ENCODE measurements at places on chromosomes 7 and 10.

- DNase-seq = no peak
These were observed 94.1 kb downstream of the LRRC4 start for GRCh38 chr7:127937066-127937680.

DNA sequence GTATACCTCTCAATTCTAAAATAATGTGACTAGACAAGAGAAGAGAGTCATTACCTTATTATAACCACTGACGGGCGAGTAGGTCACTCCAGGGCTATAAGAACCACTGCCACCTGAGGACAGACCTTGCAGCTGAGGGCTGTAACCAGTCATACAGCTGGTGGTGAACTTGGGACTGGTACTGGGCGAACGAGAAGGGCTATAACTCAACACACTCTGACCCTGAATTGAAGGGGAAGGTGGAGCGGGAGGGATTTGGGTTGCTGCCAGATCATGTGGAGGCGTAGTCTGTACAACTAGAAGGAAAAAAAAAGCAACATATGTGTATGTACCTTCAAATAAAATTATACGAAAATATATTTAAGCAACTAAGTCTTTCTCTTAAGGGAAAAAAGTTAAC, 3.4 kb downstream of the TMEM209 start:
- DNase-seq = no peak

GRCh38 chr7:115047958-115048720, 126.2 kb downstream of the MDFIC start:
- no peak for DNase-seq

DNA sequence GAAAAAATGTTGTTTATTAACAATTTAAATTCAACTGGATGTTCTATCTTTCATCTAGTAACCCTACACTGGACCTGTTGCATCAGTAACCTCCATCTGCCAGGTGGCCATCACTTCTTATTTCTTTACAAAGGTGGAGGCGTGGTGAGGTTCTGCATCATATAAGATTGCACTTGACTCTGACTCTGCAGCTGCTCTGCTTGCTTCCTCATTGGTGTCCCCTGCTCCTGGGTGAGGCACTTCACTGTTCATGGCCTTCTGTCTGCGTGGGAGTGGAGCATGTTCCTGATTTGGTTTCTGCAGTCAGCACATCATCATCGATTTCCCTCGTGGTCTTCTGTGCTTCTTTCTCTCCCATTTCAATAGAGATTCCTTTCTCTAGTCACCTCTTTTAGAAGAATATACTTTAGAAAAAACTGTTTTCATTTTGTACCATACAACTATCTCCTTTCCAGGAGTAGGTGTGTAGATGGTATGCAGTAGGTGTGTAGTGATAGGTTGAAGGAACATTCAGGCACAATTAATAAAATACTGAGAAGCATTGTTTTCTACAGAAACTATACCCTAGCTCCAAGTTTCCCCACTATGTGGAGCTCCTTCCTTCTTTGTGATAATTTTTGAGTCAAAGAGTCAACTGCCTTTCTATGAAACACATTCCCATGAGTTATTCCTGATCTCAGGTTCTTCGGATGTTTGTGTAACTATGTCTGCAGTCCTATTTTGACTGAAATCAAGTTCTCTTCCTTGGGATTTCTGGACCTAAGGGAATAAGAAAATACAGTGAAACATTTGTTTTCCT, 231.7 kb upstream of the CNTNAP2 start:
- no peak for DNase-seq

DNA sequence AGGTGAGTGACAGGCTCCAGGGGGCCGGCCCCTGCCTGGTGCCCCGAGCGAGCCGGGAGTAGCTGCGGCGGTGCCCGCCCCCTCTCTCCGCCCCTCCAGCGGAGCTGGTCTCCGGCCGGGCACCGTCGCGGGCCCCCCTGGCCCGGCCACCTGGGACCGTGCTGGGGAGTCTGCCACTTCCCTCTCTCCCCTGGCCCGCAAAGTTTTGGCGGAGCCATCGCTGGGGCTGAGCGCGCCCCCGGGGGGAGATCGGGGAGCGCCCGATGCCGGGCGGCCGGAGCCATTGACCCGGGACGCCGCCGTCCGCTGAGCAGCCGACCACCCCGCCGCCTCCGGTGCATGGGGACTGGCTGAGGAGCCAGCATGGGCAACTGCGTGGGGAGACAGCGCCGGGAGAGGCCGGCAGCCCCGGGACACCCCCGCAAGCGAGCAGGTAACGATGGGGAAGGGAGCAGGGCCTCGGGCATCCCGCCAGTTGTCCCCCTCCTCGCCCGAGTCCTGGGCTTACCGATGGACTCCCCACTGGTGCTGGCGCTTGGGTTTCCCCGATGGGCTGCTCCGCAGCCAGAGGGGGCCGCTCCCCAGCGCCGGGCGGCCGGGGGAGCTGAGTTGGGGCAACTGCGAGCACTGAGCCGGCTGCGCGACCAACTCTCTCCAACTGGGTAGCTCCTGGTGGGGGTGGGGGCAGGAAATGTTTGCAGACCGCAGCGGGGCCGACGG, at the start of gene UBTD1:
TSS of gene UBTD1 (plus strand) at position 84 of the 720 bp plus-strand sequence. CDS start at position 364, 280 bp downstream.
- peak; percentile 12 for DNase-seq

GRCh38 chr7:1709900-1710299, 39.8 kb downstream of the ELFN1 start:
- no peak for DNase-seq

DNA sequence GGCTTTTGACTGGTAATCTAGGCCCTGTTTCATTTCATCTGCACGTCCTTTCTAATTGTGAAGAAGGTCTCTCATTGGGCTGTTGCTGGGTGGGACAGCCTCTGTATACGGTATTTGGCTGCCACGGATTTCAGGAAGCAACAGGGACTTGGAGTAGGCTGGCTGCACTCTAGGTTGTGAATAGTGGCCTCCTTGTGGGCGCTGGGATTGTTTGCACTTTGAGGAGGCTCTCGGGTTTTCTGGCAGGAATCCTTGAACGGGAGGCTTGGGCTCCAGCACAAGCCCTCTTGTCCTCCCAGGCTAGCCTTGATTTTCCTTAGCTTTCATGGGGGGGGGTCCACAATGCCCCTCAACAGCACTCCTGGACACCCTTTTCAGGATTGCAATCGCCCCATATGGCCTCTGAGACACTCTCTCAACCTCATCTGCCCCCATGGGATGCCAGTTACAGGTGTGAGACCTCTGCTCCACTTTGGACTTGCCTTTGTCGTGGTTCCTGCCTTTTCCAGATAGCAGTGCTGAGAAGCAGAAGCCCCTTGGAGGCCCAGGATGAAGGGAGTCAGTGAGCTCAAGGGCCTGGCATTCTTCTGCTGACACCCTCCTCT, 33.9 kb upstream of the ZNF273 start:
- DNase-seq = no peak

DNA sequence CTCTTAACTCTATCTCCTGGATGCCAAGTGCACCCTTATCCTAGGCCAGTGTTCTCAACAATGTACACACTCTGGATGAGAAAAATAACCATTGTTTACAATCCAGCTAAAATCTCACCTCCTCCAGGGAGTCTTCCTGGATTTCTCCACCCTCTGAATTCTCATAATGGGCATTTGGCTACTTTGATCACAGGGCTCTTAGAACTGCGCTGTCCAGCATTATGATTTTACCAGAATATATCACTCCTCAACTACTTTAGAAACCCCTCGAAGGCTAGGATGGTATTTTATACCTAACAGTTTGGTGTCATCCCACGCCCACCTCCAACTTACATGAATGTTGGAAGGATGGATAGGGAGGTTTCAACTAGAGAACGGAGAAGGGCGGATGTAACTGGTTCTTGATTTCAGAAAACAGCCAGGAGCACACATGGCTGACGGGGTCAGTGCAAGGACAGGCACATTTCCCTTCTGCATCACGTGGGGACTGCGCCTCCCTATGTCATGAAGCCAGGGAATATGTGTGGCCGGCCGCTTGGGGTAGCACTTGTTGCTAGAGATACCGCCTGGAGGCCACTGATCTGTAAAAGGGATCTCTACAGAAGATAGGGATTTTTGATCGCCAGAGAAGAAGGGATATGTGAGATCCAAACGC, 1.2 kb upstream of the ATP6V0E2 start:
- DNase-seq = no peak

GRCh38 chr7:158818325-158819213, 10.7 kb downstream of the ESYT2 start:
- peak; percentile 83 for DNase-seq

GRCh38 chr7:150716368-150716767, at the start of gene GIMAP1:
Gene GIMAP1 (plus strand): TSS chr7:150716613. CDS start chr7:150719048, 2,435 bp downstream.
- no peak for DNase-seq

DNA sequence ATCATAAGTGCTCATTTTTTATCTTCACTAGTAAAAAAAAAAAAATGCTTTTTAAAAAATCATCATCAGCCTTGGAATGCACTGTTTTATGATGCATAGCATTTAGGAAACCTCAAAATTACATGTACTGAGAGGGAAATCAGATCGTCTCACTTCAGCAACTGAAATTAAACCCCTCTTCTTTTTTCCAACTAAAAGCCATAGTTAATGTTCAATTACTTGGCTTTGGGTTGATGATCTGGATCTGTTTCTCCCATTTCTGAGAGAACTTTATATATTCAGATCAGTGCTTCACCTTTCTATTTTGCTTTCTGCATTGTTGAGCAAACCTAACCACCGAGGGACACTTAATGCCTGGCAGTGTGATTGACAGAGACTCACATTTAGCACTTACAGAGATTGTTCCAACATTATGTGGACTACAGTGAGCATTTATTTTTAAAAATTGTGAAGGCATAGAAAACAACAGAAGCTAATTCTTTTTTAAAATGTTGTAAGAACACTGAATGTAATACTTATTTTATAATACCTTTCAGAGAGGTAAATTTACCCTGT, 678.4 kb downstream of the PHTF2 start:
- DNase-seq = no peak

GRCh38 chr10:12510984-12511383, 161.6 kb downstream of the CAMK1D start:
- no peak for DNase-seq

DNA sequence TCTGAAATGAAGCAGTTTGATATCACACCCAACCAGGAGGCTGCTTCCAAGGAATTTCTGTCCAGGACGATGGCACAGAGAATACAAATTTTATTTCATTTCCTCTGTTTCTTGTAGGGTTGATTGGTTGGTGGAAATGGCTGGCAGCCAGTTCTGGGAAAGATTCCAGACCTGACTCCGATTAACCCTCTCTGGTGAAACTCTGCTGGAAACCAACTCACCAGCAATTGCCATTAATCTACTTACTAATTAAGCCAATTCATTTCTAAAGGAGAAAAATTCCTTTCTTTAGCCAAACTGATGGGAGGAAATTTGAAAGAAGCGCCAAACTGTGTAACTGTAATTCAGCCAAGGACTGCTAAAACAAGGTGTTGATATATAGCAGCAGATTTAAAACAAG, 10.7 kb downstream of the PTF1A start:
- DNase-seq = no peak

GRCh38 chr10:127012769-127013152, 107.5 kb downstream of the DOCK1 start:
- no peak for DNase-seq

GRCh38 chr10:93392121-93392520, 90.0 kb downstream of the MYOF start:
- DNase-seq = no peak

GRCh38 chr10:97102441-97102840, 83.3 kb downstream of the SLIT1 start:
- DNase-seq = no peak

- DNase-seq = no peak
These were observed 22.5 kb downstream of the ARL4A start for GRCh38 chr7:12709726-12710502.

DNA sequence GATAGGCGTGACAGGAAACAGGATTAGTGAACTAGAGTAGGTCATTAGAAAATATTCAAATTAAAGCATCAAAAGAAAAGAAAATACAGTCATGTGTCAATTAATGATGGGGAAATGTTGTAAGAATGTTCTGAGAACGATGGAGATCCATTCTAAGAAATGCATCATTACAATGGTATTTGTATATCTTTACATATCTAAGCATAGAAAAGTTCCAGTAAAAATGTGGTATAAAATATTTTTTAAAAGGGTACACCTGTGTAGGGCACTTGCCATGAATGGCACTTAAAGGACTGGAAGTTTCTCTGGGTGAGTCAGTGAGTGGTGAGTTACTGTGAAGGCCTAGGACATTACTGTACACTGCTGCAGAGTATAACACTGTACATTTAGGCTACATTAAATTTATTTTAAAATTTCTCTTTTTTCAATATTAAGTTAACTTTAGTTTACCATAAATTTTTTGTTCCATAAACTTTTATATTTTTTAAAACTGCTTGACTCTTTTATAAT, 282.5 kb downstream of the BMPER start:
- DNase-seq = no peak

DNA sequence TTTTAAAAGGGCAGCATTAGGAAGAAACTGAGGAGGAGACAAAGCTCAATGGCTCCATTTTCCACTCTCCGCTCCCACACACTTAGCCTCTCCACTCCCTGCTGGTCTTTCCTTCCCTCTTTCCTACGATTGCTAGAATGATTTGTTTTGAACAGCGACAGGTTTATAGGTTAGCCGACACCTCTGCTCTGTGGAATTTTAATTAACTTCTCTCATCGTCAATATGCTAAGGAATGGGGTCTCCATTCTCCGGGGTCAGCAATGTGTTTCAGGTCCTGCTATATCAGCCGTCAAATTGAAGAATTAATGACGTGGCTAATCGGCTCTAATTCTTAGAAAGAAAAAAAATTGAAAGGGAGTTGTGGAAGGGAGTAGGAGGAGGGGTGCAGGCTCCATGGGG, 28.9 kb downstream of the FBXW4 start:
- no peak for DNase-seq

- DNase-seq = no peak
These were observed 97.6 kb upstream of the ITGB1 start for GRCh38 chr10:33055625-33056024.

- no peak for DNase-seq
These were observed 8.4 kb downstream of the EPDR1 start for GRCh38 chr7:37928878-37929277.

GRCh38 chr7:101133621-101134398, 6.9 kb downstream of the SERPINE1 start:
- no peak for DNase-seq

GRCh38 chr10:86401588-86402282, 35.1 kb upstream of the GRID1 start:
- no peak for DNase-seq

Measured in T-helper 1 cell (primary cell).